ENCODE measurements at places on chromosomes 6 and 20.

- no peak for DNase-seq
These were observed 92.7 kb downstream of the EYA4 start for GRCh38 chr6:133333852-133334251.

- DNase-seq, result no peak
These were observed 136.9 kb downstream of the SASH1 start for GRCh38 chr6:148479497-148479896.

GRCh38 chr6:91198588-91199255 lies 611.9 kb upstream of the MAP3K7 start:
- DNase-seq, result no peak

DNA sequence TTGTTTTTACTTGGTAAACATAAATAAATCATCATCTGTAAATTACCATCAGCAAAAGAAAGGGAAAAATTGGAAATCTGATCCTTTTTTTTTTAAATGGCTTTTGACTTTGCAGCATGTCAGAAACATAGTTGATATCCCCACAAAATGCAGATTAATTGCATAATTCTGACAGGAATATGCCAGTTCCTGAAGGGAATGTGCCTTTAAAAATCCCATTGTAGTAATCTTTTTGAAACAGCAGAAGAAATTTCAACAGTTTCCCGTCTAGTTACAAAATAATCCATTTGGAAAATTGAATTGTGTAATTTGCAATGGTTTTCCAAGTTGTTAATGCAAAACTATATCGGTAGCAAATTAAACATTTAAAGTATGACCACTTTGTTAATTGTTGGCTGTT lies 95.2 kb downstream of the DOK5 start:
- DNase-seq, result no peak

- no peak for DNase-seq
These were observed 1.3 kb downstream of the CDYL start for GRCh38 chr6:4777394-4777935.

DNA sequence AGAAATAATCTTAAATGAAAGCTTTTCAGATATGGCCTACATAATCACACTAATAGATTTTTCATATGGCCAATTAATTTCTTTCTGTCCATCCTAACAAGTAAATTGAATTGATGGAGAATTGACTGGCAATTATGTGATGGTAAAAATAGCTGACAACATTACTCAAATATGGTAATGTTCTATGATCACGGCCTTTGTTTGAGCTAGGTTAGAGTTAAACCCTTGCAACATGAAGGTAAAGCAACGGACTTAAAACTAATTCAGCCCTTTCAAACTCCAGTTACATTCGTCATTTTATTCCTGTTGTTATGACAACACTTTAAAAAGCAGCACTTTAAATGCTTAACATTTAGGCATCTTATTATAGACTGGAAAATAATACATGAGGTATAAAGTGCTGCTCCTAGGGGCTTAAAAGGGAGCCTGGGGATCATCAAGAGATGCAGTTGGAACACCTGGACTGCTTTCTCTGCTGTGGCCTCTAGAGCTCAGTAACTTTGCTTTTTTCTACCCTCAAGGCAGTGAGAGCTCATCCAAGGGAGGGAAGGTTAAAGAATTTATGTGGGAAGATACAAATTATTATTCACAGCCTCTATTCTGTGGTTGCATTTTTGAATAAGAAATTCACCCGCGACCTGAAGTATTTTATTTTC lies 46.9 kb downstream of the RIPOR2 start:
- DNase-seq, result no peak

DNA sequence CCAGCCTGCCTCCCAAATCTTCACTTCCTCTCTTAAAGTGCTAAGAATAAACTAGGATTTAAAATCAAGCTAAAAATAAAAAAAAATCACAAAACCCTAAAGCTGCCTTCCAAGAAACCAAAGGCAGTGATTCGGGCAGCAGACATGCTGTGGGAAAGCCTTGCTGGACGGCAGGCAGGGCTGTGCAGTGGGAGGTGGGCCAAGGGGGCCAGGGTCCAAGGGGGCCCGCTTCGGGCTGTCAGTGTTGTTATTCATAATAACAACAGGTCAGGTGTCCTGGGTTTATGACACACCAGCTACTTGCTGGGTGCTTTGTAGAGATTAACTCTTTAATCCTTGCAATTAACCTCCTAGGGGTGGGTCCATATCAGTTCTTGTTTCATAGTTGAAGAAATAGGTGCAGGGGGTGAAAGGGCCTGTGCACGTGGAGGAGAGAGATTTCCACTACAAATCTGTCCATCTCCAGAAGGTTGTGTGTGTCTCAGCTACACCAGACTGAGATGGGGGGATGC lies 40.4 kb downstream of the CD40 start:
- no peak for DNase-seq

GRCh38 chr6:44868910-44869309 lies 459.2 kb upstream of the RUNX2 start:
- no peak for DNase-seq

DNA sequence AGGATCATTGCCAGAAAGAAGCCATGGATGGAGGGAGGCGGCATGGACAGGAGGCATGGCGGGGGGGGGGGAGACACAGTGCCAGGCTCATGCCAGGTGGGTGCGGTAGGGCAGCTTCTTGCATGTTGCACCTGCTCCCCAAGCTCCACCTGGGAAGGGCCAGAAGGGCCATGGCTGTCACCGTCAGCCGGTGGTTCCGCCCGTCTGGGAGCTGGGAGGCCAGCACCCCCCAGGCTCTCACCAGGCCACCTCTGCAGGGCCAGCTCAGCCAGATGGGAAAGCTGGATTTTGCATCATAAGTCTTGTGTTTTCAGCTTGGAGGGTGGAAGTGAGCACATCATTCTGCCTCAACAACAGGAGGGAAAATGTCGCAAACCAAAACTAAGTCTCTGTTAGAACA lies 404.7 kb downstream of the TAF4 start:
- no peak for DNase-seq

- peak; percentile 36 for DNase-seq
These were observed 13.0 kb downstream of the RPP21 start for GRCh38 chr6:30357678-30358540.

DNA sequence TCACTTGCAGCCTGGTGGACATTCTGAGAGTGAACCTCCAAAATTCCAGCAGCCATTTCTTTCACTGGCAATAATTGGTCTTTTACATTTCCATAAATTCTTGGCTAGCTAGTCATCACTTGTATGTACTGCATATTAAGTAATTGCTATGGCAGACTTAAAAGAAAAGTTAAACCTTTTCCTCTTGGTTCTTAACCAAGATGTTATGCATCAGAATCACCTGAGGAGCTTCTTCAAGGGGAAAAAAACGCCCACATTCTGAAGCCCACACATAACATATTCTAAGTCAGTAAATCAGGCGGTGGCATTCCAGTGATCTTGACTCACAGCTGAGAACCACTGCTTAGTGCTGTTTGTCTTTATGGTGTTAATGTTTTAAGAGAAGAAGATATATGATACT lies 37.0 kb downstream of the CDC40 start:
- DNase-seq, result no peak

DNA sequence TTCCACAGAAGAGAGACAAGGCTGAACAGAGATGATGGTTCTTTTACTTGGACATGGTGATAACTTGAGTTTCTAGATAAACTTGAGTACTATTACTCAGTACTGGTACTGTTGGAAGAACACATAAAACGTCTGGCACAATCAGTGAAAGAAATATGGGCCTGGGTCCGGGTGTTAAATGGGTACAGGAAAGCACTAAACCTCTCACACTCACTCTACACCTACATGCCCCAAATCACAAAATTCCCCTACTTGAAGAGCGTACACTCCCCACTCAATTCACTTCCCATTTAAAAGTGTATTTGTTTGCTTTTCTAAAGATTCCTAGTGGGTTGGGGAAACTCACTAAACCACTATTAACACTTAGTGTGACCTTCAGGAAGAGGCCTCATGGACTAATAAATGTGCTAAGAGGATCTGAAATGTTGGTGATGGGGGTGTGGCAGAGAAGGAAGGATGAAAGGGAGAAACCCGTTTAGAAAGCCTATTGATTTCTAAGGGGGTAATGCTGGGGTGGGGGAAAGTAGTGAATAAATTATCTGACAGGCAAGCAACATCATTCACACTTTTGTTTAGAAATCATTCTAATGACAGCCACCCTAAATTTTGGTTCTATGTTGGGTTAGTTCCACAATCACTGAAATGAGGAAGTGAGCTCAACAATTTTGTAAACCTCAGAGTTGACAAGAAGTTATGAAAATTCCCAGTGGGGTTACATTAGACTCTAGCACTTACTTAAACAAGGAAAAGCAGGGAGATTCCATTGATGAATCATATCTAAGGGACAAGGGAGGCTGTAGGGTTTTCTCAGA lies 222.6 kb upstream of the MARCKS start:
- no peak for DNase-seq

GRCh38 chr20:12305188-12305950 lies 387.7 kb downstream of the BTBD3 start:
- DNase-seq, result no peak

DNA sequence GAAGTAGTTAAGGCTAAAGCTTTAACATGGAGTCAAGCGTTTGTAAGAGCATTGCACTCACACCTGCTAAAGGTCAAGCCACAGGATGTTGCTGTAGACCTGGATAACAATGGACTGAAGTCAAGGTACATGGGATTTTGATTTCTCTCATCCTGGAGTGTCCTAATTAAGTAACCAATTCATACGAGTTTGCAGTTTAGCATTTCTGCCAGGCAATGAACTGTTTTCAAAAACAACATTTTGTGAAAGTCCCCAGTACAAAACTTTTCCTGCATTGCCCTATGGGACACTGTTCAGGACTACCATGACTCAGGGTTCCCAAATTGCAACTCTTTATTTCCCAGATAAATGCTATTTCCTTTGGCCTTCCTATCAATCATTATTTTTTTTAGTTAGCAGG lies 17.4 kb upstream of the SIRPB1 start:
- no peak for DNase-seq
